ENCODE measurements at places on chromosomes 1 and 21. TPM values are rescaled to one million over a fixed set of nuclear protein-coding genes. Genes with fewer than 3 reads are reported as not detected.

GRCh38 chr1:93025572-93025971 is 53.5 kb upstream of the MTF2 start:
- no peak for DNase-seq
- H3K4me3 ChIP-seq, result no peak overlapping the region
- peaks cover 25% of the 10 kb centered on the region for H3K27me3 ChIP-seq
- no peak overlapping the region for H3K27ac ChIP-seq

DNA sequence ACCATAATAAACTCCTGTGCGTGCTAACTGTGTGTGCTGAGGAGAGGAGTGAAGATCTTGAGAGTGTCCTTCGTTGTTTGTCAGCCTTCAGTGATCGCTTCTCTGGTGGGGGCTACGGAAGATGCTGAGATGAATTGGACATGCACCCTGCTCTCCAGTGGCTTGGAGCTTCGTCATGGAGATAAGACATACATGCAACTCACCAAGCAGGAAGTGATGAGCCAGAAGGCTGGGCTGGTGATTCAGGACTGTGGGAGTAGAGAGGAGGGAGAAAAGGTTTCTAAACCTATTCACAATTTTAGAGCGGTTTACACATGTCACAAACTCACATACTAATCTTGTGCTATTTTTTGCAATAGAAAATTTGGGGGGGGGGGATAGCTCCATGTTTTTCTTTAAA is 128.9 kb upstream of the ADAR start:
- no peaks in the 10 kb centered on the region for H3K36me3 ChIP-seq
- peaks cover 33% of the 10 kb centered on the region for H3K27me3 ChIP-seq
- peak; percentile 60 for DNase-seq
- H3K4me1 ChIP-seq, result peaks cover 22% of the 10 kb centered on the region
- no peak overlapping the region for H3K4me3 ChIP-seq

DNA sequence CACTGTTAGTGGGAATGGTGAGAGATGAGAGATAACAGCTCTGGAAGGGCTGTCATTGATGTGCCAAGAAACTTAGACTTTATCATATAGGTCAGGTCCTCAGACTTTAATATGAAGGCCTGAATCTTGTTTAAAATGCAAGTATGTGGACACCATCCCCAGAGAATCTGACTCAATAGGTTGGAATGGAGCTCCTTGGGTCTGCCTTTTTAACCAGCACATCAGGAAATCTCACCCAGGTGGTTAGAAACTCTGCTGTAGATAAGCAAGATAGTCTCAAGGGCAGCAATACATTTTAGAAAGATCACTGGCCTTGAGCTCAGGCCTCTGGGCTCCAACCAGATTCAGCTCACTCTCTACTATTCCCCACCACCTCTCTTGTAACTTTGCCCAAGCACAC is 180.4 kb downstream of the SLC44A5 start:
- no peaks in the 10 kb centered on the region for H3K27me3 ChIP-seq
- no peak overlapping the region for H3K27ac ChIP-seq
- no peak for DNase-seq

NPR1 gene
- total RNA-seq, result not detected

IL19 gene
- total RNA-seq, result not detected

OR4F29 gene
- not detected for total RNA-seq

CHRNB2 gene
- total RNA-seq, result 0.08 TPM
